Stimulated activated CD4-positive, alpha-beta T cell treated with anti-CD3 and anti-CD28 coated beads, Interleukin-4, amount 100 ng/mL, for 1 hour (primary cell): ENCODE measurements at places on chromosomes 7 and 10.

GRCh38 chr10:113019692-113020474, 69.8 kb downstream of the TCF7L2 start:
- DNase-seq: no peak

DNA sequence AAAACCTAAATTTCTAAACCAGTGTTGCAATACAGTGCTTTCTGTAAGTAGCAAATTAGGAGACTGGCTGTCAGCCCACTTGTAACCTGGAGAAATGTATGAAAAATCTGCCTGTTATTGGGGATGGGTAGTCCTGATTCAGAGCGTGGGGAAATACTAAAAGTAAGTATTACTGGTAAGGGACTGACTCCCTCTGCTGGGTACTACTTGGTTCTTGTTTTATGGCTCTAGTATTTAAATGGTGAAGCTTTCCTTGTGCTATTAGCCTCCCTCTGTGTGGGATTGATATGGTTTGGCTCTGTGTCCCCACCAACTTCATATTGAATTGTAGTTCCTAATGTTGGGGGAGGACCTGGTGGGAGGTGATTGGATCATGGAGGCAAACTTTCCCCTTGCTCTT, 886.1 kb downstream of the SORCS1 start:
- DNase-seq: no peak

DNA sequence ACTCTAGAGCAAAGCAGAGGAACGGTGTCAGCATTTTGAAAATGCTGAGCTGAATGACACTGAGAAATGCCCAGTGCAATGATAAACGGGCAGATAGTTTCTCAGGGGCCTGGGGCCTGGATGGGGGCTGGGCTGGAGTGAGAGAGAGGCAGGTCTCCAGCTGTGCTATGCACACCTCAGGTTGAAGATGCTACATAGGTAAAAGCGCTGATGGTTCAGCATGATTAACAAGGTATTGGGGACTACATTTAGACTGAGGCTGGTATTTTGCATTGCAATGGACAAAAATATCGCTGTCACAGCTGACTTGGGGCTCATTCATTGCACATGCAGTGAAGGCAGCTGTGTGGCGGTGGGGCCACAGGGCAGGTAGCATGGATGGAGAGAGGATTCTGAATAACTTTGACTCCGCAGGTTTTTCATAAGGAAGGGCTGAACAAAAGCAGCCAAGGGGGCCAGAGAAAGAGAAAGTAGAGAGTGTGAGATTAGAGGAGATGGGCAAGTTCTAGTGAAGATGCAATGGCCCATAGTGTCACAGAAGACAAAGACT, 290.8 kb upstream of the ZNF32 start:
- no peak for DNase-seq

- DNase-seq: no peak
Measured at GRCh38 chr7:142796501-142797390, 26.0 kb downstream of the PRSS2 start.

GRCh38 chr7:27199849-27200760, at the start of gene HOXA13:
Gene HOXA13 (minus strand): TSS chr7:27200091. CDS start chr7:27200077, 14 bp downstream.
- no peak for DNase-seq

- no peak for DNase-seq
Measured at GRCh38 chr7:139959718-139960117, 103.0 kb downstream of the PARP12 start.

GRCh38 chr7:20075992-20076820, 141.0 kb downstream of the MACC1 start:
- no peak for DNase-seq

- DNase-seq: no peak
Measured at GRCh38 chr10:121263431-121263783, 334.8 kb downstream of the FGFR2 start.

GRCh38 chr10:33215154-33215553, 119.3 kb downstream of the NRP1 start:
- no peak for DNase-seq

DNA sequence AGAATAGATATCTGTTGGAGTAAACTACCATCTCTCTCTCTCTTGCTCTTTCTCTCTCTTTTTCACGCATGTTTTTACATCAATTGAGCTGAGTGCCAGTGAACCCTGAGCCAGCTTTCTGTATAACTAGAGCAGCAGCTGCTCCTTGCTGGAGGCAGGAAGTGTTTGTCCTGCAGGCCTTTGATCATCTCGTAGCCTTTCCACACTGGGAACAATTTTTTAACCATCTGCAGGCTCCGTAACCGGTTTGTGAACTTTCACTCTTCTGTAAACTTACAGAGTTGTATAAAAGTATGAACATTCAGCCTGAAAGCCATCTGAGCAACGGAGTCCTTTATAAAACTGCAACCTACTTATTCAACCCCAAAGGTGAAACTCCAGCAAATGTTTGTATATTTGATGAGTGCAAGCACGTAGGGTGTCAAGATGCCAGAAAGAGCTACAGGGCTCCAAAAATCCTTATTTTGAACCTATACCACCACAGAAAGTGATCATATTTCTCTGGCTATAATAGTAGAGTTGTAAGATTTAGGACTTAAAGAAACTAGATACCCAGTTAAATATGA, 162.8 kb upstream of the NFE2L3 start:
- no peak for DNase-seq

DNA sequence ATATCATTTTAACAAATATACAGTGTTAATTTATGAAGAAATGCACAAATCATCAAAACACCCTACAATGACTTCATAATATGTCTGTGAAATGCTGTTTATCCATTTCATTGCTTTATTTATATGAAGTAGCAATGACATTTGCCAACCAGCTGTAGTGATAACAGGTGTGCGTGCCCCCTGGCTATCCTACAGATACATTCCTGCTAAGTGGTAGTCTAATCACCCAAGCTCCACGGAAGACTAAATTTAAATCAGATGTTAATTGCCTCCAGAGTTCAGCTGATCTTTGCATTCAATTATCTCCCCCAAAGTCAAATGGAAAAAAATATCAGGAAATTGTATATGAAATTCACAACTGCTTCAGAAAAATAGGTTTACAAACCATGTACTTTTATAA, 1164.2 kb upstream of the LRRN3 start:
- DNase-seq: no peak

GRCh38 chr10:105514106-105514505, 873.0 kb downstream of the SORCS3 start:
- no peak for DNase-seq

- peak; percentile 57 for DNase-seq
Measured at GRCh38 chr7:28180364-28181147, at the start of gene JAZF1. Gene JAZF1 (minus strand): TSS chr7:28180795.

DNA sequence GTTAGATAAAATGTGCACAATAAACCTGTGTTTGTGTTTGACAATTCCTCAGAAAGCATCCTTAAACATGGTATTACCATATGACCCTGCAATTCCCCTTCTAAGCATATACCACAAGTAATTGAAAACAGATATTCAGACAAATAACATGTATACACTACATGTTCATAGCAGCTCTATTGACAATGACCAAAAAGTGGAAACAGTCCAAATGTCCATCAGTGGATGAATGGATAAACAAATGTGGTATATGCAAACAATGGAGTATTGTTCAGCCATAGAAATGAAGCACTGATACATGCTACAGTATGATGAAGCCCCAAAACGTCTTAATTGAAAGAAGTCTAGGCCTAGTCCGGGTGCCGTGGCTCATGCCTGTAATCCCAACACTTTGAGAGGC, 280.1 kb downstream of the OTUD1 start:
- DNase-seq: no peak

GRCh38 chr7:31052487-31052840, 356 bp downstream of the ADCYAP1R1 start:
- DNase-seq: no peak

GRCh38 chr7:24660546-24660945, 87.3 kb downstream of the PALS2 start:
- DNase-seq: no peak

DNA sequence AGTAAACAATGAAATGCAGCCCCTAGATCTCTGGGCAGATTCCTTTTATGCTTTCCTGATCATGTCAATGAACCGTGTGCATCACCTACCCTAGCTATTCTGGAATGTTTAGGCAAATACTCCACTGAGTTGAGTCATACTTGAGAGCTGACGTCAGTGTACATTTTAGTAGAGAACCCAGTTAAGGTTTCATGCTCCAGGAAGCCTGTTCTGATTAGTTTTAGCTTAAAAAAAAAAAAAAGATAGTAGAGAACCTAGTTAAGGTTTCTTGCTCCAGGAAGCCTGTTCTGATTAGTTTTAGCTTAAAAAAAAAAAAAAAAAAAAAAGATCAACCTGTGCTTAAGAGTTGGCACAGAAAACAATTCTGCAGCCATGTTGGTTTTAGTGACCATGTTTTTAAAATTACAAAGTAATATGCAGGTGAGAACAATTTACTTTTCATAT, 3.7 kb upstream of the MCU start:
- no peak for DNase-seq

- DNase-seq: no peak
Measured at GRCh38 chr10:12797471-12798262, 203.8 kb downstream of the CCDC3 start.

GRCh38 chr7:148727501-148728278, 29.0 kb downstream of the CUL1 start:
- DNase-seq: no peak

GRCh38 chr10:26621889-26622711, 75.4 kb upstream of the PDSS1 start:
- peak; percentile 25 for DNase-seq

GRCh38 chr7:116441534-116441933, 58.0 kb upstream of the CAV2 start:
- no peak for DNase-seq

- DNase-seq: no peak
Measured at GRCh38 chr7:22208799-22209198, 148.2 kb downstream of the RAPGEF5 start.

DNA sequence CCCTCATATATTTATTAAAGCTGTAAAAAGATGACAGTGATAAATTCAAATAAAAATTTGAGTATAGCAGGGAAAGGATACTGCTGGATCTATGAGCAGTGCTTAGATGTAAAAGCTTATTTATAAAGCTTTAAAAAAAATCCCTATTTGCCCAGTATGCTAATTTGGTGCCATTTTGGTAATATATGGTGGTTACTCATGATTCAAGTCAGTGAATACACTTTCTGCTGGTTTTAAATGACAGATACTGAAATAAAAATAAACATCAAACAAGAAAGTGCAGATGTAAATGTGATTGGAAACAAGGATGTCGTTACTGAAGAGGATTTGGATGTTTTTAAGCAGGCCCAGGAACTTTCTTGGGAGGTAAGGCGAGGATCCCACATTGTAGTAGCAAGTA, 134.4 kb upstream of the SAMD8 start:
- no peak for DNase-seq

DNA sequence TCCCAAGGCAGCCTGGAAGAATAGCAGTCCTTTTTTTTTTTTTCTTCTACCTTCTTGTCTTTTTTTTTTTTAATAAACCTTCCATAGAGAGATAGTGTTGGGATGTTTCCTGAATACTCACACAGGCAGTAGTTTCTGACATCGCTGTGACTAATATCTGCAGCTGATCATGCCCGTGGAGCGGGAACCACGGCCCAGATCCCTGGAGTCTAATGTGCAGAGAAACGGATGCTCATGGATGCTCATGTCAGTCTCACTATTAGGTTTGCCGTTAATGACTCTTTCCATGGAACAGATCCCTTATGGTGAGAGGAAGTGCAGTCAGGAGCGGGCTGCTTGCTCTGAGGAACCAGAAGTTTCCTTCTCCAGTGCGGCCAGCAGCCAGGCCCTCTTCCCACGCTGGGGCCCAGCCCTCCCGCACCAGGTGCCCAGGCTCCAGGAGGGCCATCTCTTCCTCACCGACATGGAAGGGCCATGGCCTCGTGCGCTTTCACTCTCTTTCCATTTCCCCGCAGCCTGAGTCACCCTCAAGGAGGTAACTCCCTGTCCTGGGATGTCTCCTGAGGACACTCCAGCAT, 132.5 kb downstream of the WDR37 start:
- DNase-seq: no peak

DNA sequence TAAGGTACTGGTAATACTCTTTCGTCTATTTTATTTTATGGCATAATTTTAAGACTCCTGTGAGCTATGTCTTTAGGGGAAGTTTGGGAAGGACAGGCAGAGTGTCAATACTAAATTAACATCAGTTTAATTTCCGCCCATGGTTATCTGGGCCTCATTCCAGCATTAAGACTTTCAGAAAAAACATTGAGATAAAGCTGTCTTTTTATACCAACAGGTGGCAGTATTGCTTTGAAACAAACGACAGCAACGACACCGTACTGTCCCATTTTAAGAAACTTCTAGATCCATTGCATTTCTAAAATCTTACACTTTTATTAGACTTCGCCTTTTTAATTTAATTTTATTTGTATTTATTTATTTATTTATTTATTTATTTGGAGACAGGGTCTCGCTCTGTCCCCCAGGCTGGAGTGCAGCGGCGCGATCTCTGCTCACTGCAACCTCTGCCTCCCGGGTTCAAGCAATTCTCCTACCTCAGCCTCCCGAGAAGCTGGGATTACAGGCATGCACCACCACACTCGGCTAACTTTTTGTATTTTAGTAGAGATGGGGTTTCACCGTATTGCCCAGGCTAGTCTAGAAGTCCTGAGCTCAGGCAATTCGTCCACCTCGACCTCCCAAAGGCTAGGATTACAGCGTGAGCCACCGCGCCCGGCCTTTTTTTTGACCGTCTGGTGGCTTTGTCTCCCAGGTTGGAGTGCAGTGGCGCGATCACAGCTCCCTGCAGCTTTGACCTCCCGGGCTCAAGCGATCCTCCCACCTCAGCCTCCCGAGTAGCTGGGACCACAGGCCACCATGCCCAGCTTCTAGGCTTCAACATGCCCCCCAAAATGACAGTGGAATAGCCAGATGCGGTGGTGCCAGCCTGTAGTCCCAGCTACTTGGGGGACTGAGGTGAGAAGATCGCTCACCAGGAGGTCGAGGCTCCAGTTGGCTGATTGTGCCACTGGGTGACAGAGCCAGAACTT, 78.7 kb upstream of the C1GALT1 start:
- DNase-seq: no peak

GRCh38 chr10:72740528-72740927, 48.6 kb downstream of the MCU start:
- no peak for DNase-seq

DNA sequence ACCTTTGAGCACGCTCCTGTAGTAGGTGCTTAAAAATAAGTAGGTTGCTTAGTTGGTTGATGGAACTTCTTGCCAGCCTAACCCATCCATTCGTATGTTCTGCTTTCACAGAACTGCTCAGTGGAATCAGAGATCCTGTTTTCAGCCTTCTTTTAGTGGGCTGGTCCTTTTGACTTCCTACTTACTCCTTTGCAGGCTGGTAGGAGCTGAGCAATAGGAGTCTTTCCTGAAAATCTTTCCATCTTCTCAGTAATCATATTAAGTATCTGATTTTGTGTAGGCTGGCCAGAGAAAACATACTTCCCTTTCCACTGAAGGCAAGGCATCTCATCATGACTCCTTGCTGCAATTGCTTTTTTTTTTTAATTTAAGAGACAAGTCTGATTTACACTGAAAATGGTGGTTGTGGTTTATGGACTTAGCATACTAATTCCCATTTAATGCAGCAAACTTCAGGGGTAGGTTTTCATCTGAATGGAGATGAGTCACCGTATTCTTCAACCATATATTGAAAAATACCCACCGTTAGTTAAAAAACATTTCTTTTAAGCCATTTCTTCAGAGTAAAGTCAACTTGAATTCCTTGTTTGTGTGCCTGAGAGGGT, 208.0 kb downstream of the ZNF365 start:
- DNase-seq: no peak
